ENCODE measurements at places on chromosomes 6 and 20.

DNA sequence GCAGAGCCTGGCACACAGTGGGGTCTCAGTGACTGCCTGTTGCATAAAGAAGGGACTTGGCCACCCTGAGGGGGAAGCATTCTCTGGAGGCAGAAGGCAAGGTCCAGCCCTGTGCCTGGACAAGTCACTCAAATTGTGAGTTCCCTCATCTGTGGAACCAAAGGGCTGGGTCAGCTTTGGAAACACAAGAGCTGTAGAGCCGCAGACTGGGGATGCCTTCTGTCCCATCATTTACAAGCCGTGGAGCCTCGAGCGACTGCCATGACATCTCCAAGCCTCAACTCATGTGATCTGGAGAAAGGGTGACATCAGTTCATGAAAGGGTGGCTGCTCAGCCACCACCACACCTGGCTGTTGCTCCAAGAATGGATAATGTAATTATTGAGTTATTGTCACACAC is 20.4 kb upstream of the SIRPD start:
- DNase-seq: no peak

DNA sequence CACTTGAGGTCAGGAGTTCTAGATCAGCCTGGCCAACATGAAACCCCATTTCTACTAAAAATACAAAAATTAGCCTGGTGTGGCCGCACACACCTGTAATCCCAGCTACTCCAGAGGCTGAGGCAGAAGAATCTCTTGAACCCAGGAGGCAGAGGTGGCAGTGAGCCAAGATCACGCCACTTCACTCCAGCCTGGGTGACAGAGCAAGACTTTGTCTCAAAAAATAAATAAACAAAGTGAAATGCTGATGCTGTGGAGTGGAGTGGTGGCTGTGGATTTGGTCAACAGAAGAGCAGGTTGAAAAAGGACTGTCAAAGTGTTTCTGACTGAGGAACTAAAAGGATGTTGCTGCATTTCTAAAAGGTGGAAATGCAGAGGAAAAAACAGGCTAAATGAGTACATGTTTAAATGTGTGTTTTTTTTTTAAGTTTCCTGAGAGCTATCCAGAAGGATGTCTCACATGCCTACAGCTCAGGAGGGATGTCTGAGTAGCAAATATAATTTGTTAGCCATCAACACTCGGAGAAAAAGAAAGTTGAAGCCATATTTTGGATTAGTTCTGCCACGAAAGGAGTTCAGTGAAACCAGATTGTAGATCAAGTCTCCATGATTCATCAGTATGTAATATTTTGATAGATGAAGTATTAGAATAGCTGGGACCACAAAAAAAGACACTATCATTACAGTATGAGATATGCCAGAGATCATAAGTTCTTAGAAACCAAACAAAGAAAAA is 621.1 kb upstream of the ADGRB3 start:
- no peak for DNase-seq

DNA sequence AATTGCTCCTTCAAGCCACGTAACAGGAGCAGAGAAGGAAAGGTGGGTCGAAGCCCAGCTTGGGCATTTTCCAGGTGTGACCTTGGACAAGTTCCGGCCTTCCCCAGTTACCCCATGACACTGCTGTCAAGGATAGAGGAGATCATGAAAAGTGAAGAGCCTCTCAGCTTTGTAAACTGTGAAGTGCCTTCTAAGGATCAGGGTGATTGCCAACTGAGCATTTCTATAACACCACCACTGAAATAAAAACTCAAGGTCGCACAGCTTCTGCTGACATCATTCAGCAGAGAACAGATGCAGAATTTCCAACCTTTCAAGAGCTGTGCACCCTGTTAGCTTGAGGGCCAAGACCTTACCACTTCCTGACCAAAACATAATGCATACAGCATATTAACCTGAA is 24.0 kb upstream of the ZMYND8 start:
- no peak for DNase-seq

DNA sequence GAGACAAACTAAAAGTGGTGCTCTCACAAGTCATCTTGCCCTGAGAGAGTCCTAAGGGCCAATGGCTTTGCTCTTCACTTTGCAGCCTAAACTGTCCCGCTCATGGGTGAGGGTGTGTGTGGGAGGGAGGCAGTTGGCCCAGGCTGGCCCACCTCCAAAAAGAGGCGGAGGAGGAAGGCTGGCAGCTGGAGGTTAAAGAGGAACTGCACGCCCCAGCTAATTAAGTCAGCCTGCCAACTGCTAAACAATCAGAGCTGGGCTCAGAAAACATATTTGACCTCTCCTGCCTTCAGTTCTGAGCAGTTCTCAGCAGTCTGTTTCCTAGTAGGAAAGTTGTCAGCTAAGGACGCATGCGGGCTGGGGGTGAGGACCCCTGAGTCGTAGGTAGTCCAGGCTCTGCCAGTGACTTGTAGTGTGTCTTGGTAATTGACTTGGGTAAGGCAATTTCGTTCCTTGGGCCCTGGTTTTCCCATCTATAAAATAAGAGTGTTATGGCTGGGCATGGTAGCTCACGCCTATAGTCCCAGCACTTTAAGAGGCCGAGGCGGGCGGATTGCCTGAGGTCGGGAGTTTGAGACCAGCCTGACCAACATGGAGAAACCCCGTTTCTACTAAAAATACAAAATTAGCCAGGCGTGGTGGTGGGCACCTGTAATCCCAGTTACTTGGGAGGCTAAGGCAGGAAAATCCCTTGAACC is 17.0 kb downstream of the GSS start:
- DNase-seq: peak; percentile 8

DNA sequence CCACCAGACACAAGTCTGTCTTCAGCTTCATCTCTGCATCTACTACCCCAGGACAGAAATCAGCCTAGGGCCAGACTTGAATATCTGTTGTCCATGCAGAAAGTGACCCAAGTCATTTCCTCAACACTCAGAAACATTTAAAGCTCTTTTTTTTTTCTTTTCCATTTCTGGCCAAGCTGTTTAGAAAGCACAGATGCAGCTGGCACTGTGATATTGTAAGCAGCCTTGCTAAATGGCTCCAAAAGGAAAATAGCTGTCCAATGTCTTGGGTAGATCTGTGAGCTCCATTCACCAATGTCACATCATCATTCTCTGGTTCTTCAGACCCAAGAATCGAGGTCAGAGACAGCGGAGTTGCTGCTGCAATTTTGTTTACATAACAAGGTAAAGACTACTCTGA is 174.2 kb downstream of the PDE7B start:
- no peak for DNase-seq

DNA sequence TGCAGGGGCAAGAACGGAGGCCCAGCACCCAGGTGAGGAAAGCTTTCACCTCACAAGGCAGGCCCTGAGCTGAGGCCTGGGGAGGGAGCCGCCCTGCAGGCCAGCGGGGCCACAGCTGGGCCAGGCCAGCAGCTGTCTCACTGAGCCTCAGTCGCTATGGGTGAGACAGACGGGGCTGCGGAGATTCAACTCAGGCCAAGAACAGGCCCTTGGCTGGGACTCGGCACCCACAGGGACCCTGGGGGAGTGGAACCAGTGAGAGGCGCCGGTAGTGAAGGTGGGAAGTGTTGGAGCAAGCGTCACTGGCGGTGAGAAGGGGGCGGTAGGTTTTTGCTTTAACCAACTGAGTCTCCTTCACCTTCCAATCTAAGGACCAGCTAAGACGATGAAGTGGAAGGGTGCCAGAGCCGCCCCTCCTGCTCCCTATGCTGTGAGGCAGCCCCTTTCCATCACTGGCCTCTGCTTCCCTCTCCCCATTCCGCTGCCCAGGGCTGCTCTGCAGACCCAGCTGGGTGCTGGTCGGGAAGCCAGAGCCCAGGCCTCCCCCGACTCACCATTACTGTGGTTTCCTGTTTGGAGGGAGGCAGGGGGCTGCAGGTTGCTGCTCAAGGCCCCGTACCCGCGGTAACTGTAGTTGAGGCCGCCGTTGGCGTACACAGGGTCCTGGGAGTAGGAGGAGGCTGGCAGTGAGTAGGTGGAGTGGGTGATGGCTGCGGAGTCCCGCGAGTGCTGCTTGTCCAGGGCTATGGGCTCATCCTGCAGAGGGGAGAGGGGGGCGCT is 93.7 kb downstream of the ASXL1 start:
- DNase-seq: no peak

GRCh38 chr6:111367393-111368088 is 115.5 kb downstream of the REV3L start:
- DNase-seq: no peak

DNA sequence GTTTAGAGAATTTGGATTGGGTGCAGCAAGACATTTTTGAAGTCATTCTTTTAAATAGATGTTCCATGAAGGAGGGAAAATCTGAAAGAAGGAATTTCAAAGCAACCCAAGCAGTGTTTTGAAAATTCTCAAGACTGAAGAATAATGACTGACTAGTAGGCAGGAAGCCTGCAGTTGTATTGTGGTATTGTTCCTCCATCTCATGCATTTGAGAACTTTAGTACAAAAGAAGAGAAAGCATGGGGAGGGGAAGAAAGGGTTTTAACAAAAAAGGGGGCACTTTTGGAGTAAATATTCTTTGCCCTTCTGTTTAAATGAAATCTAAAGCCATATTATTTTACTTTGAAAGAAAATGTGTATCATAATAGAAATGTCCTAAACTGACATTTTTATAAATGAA is 6.6 kb downstream of the NCOA3 start:
- DNase-seq: no peak

DNA sequence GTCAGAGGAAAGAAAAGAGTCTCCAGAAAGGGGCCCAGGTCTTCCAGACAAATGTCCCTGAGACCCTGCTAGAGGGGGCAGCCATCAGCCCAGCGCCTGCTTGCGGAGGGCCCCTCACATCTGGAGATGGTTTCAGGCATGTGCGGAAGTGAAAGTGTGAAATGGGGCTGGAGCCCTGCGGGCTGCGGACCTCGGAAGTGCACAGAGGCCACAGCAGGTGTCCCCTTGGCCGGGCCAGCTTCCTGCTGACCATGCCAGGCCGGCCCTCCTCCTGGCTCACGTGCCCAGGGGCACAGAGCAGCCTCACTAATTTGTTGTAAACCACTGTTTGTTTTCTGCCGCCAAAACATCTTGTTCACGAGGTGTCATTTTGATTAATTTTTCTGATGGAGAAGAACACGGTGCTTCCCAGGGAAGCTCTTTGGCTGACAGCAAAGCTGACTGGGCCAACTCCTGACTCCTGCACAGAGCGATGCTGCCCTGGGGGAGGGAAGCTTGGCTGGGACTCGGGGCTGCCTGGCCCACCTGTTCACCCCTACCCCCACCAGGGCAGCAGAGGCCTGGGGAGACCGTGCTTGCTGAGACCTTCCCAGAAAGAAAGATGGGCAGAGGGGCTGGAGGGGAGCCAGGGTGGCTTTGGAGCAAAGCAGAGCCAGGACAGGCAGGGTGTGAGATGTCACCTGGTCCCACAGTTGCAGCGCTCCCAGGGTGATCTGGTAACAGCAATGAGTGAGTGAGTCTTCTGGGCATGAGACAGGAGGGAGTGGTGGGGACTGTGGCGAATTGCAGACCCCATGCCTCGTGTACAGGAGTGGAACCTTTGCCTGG is 54.2 kb downstream of the BCAS4 start:
- no peak for DNase-seq

- DNase-seq: no peak
Measured at GRCh38 chr6:21586740-21587178, 6.8 kb upstream of the SOX4 start.

DNA sequence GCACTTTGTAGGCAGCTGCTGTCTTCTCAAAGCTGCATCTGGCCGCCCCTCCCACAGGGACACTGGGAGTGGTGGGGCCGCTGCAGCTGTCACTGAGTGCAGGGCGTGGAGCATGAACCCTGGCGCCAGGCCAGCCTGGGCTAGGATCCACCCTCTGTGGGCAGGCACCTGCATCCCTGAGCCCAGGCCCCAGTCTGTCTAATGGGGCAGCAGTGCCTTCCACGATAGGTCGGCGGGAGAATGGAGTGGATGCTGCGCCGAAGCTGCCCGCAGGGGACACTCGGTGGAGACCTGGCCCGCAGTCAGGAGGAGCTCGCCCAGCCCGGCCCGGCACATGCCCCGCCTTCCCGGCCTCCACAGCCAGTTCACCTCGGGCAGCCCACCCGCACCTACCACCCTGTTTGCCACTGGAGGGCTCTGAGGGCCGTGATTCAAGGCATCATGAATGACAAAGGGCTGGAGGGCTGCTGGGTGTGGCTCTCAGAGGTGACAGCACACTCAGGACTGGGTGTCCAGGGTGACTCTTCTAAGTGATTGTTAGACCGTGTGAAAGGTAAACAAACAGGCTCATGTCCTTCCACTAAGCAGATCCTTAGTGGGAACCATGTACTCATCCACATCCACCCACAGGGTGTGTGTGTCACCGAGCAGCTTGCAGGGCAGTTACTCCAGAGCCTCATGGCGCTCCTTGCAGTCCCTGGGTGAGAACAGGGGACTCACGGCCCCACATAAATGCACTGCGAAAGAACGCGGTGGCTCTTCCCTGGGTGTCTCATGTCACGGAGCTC is 133.9 kb downstream of the AGPAT4 start:
- no peak for DNase-seq

DNA sequence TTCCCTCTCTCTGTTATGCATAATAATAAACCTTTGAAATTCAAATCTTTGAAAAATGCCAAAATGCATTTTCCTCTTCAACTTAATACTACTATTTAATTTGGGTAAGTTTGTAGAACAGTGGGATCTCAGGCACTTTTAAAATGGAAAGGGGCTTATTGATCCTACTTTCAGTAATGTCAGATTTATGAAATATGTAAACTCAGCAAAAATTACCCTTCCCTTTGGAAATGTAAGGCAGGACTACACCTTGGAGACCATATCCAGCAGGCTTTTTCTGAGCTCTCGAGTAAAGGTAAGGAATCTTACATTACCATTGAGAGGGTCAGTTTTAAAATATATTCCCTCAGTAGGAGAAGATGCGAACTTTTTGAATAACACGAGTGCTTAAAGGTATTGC is 149.0 kb downstream of the LAMP5 start:
- DNase-seq: no peak

DNA sequence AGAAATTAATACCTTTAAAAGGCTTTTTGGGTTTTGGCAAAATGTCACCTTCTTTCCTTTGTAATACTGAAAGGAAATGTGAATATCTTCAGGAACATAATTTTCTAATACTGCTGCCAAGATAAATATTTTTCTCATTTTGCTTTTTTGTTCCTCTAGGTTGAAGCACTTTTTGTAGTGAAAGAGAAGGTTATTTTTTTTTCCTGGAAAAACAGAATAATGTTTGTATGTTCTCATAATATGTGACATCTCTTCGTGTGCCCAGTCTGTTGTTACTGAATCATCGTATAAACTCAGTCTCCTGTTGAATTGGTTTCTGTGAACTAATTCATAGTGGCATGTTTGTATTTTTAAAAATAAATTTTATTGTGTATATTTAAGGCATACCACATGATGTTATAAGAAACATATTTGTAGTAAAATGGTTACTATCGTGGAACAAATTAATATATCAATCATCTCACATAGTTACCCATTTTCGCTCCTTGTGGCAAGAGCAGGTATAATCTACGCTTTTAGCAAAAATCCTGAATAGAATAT is 74.4 kb downstream of the SH3BGRL2 start:
- DNase-seq: no peak

DNA sequence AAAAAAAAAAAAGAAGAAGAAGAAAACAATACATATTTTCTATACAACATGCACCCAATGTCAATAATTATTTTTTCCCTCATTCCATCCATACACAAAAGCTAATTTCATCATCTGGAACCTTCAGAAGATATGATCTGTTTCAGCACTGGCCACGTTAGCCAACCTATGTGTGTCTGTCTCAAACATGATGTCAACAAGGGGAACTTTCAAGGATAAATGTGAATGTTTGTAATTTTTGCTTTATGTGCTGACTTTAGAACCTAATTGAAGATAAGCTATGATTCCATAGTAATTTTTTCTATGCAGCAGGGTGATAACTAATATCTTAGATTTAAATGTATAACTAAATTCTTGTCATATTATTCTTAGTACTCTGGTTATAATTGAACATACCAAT is 37.9 kb downstream of the IPCEF1 start:
- no peak for DNase-seq

Data from CMK (cell line).